T-helper 2 cell treated with Interferon-gamma antibody and Interleukin-4, amounts not matched to agents 5 μg/mL and 100 μg/mL, for 36 hours (primary cell): ENCODE measurements at places on chromosomes 13 and 19.
A peak's percentile ranks its signal among the peaks of the same experiment; 100 is the strongest.

DNA sequence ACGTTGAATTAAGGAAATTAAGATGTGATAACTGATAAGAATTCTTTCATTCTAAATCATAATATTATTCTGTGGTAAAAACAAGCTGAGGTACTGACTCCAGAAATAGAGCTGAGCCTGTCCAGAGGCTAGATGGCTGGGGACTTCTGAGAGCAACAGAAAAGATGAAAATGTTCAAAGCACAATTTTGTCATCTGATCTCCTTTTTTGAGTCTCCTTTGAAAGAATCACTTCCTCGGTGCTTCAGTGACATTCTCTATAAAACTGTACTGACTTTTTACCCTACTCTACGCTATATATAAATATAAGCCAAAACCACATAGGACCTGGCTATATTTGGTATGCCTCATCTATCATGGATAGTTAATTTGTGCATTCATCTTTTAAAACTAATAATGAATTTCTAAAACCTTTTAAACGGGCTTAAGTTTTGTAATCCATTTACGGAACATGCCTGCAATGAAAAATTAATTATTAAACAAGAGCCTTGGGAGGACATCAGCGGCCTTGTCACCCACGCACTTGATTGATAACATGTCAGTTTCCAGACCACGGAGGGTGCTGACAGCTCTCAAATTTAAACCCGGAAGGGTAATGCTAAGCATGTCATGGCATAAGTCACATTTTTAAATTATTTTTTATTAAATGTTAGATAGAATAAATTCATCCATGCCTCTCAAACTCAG is 235.5 kb downstream of the PCDH9 start:
- DNase-seq, result no peak

GRCh38 chr19:10079031-10079453 is 7.1 kb upstream of the SHFL start:
- no peak for DNase-seq

DNA sequence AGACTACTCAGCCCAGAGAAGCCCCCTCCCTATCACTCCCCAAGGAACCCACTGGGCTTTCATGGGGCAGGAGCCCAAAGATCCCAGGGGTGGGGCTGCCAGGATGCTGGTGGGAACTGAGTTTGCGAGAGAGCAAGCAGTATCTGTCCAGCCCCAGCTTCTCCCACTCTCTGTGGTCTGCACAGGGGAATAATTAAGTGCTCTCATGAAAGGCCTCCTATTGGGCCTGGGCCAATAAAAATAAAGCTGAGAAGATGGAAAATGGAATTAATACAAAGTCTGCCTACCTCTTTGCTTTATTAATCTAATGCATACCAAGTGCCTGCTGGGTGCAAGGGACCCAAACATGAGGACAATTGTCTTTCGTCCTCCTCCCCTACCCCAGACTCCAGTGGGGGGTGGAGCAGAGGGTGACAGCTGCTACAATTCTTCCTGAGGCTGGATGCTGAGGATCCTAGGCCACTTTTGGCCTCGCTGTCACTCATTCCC is 5.4 kb downstream of the DDX39A start:
- no peak for DNase-seq

DNA sequence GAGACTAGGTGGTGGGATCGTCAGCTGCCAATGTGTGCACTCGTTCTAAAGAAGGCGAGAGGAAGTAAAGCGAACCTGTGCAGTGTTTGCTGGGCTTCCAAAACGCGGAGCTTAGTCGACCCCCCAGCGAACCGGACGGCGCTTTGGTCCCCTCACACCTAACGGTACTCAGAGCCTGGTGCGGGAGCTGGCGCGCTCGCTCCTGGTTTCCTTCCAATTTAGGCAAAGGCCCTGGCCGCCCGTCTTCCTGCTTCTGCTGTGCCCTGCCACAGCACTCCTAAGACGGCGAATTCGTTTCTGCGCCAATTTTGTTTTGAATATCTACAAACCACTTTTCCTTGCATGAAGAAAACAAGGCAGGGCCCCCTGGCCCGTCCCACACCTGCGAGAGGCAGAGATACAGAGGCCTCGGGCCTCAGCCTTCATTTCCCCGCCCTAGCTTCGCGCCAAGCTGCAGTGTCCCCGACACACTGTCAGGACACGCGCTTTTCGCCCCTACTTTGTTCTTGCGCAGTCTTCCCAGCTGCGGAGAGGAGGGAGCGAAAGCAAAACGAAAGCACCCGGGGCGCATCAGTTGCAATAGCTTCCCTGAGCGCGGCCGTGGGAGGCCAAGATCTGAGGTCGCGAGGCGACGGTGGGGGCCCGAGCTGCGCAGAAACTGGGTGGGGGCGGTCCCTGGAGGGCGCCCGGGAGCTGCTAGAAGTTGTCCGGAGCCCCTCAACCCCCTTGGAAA is 111.9 kb downstream of the KCNRG start:
- DNase-seq, result peak; percentile 28

GRCh38 chr19:39413911-39414608 is 1.6 kb downstream of the PLEKHG2 start:
- DNase-seq, result no peak

- DNase-seq, result no peak
Observed at GRCh38 chr13:110841406-110841805, 73.5 kb downstream of the ANKRD10 start.
